ENCODE measurements at places on chromosomes 7 and 10. TPM values are rescaled to one million over a fixed set of nuclear protein-coding genes. Genes with fewer than 3 reads are reported as not detected.
A peak's percentile ranks its signal among the peaks of the same experiment; 100 is the strongest.

Gene NCF1
- polyA plus RNA-seq = not detected

Gene CALU
- polyA plus RNA-seq = 426 TPM

Gene NOD1
- 3.0 TPM for polyA plus RNA-seq

DNA sequence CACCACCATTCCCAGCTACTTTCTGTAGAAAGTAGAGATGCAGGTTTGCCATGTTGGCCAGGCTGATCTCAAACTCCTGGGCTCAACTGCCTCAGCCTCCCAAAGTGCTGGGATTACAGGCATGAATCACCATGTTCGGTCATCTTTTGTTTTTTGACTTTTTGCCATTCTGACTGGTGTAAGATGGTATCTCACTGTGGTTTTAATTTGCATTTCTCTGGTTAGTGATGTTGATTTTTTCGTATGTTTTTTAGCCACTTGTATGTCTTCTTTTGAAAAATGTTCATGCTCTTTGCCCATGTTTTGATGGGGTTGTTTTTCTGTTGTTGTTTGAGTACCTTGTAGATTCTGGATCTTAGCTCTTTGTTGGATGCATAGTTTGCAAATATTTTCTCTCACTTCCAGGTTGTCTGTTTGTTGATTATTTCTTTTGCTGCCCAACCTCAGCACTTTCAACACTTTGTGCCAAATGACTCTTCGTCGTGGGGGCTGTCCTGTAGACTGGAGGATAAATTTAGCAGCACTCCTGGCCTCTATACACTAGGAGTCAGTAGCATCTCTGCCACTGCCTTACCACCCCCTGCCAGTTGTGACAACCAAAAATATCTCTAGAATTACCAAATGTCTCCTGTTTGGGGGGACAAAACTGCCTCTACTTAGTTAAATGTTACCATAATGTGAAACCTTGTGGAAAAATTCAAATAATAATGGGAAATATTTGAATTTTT, 6.5 kb upstream of the CPED1 start:
- peak; percentile 76 for DNase-seq
- no peaks in the 10 kb centered on the region for H3K27me3 ChIP-seq

Gene NXPH1
- not detected for polyA plus RNA-seq

DNA sequence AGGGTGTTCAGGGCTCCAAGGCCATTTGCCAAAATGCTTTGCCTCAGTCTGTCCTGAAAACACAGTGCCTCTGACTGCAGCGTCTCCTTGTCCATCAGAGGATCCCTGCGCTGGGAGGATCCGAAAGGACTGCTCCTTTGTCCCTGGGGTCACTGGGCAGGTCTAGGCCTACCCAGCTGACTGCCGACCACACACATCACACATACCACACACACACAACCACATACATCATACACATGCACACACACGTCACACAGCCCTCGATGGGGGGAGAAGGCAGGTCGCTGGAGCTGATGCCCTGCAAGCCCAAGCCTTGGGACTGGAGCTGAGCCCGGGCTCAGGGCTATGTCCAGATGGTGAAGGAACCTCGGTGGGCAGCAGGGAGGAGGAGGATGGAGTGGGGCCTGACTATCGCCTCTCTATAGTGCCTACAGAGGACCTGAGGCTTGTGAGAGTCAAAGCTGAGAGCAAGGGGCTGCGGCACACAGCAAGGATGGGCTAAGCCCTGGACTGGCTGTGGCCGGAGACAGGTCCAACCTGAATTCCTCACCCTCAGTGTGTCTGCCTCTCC, 29.1 kb downstream of the GPRIN2 start:
- H3K4me1 ChIP-seq = peaks cover 25% of the 10 kb centered on the region
- H3K27me3 ChIP-seq = no peaks in the 10 kb centered on the region
- H3K27ac ChIP-seq = no peak overlapping the region

DNA sequence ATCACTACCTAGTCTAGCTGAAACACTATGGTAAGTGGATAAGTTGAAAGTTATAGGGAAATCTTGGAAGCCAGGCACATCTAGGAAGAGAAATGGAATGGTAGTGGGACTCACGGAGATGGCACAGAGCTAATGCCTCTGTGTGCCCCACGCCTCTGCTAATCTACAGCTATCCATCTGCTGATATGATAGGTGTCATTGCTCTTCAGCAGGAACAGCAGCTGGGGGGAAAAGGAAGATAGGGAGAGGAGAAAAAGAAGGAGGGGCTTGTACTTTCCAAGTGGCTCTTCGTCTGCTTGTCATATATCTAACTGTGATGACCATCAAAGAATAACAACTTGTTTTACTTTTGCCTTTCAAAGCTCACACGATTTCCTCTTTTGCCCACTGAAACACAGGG, 1199.1 kb upstream of the SORCS1 start:
- H3K4me1 ChIP-seq = no peaks in the 10 kb centered on the region
- H3K4me3 ChIP-seq = no peak overlapping the region
- H3K27ac ChIP-seq = no peak overlapping the region
- no peaks in the 10 kb centered on the region for H3K36me3 ChIP-seq
- no peaks in the 10 kb centered on the region for H3K27me3 ChIP-seq

- H3K36me3 ChIP-seq = no peaks in the 10 kb centered on the region
- no peaks in the 10 kb centered on the region for H3K4me1 ChIP-seq
- no peak overlapping the region for H3K27ac ChIP-seq
- DNase-seq = peak; percentile 44
These were observed 123.6 kb downstream of the PRLHR start for GRCh38 chr10:118471863-118472262.

GRCh38 chr10:62870866-62871265, 54.7 kb upstream of the EGR2 start:
- no peak for DNase-seq
- no peak overlapping the region for H3K27ac ChIP-seq
- H3K4me1 ChIP-seq = no peaks in the 10 kb centered on the region
- no peaks in the 10 kb centered on the region for H3K36me3 ChIP-seq
- H3K27me3 ChIP-seq = no peaks in the 10 kb centered on the region

Data from IMR-90 (cell line).